ENCODE measurements at places on chromosomes 11 and 22. TPM values are rescaled to one million over a fixed set of nuclear protein-coding genes. Genes with fewer than 3 reads are reported as not detected.

DNA sequence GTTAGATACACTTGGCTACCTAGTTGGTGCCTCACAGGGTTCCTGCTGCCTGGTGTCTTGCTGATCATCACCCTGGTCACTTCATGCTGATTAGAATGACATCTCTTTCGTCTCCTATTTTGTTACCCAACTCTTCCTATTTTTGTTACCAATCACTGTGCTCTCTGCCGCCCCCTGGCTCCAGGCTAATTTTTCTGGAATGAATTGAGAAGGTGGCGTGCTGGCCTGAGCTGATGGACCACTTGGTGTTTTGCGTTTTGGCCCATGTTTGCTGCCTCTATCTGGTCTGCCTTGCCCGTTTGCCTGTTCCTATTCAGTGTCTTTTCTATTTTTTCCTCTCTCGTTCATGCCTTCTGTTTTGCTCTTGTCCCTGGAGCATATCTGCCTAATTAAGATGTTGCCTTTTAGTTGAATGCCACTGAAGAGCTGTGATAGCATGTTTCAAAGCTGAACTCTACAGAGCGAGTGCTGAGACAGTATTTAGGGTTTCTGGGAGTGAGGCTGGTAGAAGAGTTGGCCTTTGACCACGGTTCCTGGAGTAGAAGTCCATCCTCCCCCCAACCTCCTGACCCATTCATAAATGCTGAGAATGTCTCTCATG is 5.9 kb upstream of the ATF4 start:
- peak; percentile 62 for DNase-seq
- peaks cover 33% of the 10 kb centered on the region for H3K4me1 ChIP-seq
- H3K27me3 ChIP-seq: no peaks in the 10 kb centered on the region
- H3K36me3 ChIP-seq: peaks cover 70% of the 10 kb centered on the region
- H3K4me3 ChIP-seq: no peak overlapping the region

- H3K36me3 ChIP-seq: peaks cover 2% of the 10 kb centered on the region
- peaks cover 62% of the 10 kb centered on the region for H3K4me1 ChIP-seq
- peak; percentile 43 for DNase-seq
- H3K27me3 ChIP-seq: no peaks in the 10 kb centered on the region
- peak overlapping the region; percentile 41 for H3K27ac ChIP-seq
- no peak overlapping the region for H3K4me3 ChIP-seq
Measured at GRCh38 chr11:3135481-3136440, 29.3 kb downstream of the OSBPL5 start.

DNA sequence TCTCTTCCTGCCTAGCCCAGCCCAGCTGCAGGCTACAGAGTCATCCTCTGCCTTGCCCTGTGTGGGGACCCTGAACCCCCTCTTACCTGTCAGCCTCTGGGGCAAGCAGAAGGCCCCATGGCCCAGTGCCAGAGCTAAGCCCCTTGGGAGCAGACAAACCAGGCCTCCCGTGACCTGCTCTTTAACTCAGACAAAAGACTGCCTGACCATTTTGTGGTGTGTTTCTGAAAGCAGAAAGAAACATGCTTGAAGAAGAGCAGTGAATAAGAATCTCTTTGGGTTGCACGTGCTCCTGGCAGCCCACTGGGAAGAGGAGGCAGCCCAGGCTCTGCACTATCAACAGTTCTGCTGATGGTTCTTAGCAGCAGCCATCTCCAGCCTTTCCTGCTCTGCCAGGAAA is 118.6 kb downstream of the GRIK4 start:
- no peaks in the 10 kb centered on the region for H3K4me1 ChIP-seq
- peaks cover 40% of the 10 kb centered on the region for H3K27me3 ChIP-seq
- no peaks in the 10 kb centered on the region for H3K36me3 ChIP-seq
- no peak overlapping the region for H3K4me3 ChIP-seq

DNA sequence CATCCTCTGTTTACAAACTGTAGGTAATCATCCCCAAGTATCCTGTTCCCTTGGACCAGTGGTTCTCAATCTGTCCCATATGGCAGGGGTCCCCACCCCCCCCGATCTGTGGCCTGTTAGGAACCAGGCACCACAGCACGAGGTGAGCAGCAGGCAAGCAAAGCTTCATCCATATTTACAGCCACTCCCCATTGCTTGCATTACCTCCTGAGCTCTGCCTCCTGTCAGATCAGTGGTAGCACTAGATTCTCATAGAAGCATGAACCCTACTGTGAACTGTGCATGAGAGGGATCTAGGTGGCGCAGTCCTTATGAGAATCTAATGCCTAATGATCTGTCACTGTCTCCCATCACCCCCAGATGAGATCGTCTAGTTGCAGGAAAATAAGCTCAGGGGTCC is 33.4 kb upstream of the EIF3M start:
- H3K36me3 ChIP-seq: no peaks in the 10 kb centered on the region
- no peak for DNase-seq

Gene RGL4
- total RNA-seq: not detected

Gene CBLIF
- not detected for total RNA-seq

Gene PGA3
- 0.19 TPM for total RNA-seq

Gene F2
- not detected for total RNA-seq
